ENCODE measurements at places on chromosomes 3 and 15.

DNA sequence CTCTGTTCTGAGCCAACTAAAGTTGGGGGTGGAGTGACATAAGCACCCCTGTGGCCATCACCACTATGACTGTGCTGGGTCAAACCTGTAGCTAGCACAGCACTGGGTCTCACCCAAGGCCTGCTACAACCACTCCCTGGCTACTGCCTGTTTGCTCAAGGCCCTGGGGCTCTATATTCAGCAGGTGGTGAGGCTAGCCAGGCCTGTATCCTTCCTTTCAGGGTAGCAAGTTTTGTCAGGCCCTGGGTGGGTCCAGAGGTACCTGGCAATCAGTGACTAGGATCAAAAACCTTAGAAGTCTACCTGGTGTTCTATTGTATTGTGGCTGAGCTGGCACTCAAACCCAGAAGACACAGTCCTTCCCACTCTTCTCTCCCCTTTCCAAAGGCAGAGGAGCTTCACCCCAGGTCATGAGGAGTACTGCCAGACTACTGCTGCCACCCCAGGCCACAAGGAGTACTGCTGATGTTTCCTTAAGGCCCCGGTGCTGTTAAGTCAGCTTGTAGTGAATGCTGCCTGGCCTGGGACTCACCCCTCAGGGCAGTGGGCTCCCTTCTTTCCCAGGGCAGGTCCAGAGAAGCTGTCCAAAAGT, 170.8 kb downstream of the IGSF11 start:
- H3K4me3 ChIP-seq: no peak overlapping the region
- H3K27ac ChIP-seq: no peak overlapping the region
- H3K27me3 ChIP-seq: no peaks in the 10 kb centered on the region
- DNase-seq: no peak
- no peaks in the 10 kb centered on the region for H3K36me3 ChIP-seq

GRCh38 chr3:74331711-74332110, 282.7 kb downstream of the CNTN3 start:
- peaks cover 4% of the 10 kb centered on the region for H3K27me3 ChIP-seq
- no peaks in the 10 kb centered on the region for H3K4me1 ChIP-seq
- no peaks in the 10 kb centered on the region for H3K36me3 ChIP-seq
- H3K4me3 ChIP-seq: no peak overlapping the region

DNA sequence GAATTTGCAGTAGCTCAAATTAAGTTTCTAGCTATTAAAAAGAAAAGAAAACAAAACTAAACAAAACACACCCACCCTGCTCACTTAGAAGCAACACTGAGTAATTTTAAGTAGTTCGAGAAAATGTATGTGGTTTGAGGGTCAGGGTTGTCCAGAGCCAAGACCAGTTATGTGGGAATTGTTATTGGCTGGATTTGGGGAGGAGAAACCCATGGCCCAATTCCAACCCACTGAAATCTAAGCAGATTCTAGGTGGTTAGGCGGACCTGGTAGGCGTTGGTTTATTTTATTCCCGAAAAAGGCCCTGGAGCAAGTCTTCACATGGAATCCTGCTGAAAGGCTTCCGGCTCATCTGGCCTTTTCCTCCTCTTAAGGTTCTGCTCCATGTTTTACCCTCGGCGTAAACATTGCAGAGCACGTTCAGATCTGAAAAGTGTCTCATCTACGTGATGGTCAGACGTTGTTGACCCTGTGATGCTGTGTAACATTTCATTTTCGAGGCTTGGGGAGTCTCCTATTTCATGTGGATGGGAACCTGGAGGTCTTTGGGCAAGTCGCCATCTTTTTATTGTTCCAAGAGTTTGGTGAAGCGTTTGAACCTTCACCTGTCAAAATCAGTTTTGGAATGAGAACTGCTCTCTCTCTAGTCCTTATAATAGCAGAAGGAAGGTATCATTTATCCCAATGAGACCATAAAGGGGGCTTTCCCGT, 64.0 kb downstream of the FLNB start:
- no peak for DNase-seq
- no peak overlapping the region for H3K4me3 ChIP-seq

DNA sequence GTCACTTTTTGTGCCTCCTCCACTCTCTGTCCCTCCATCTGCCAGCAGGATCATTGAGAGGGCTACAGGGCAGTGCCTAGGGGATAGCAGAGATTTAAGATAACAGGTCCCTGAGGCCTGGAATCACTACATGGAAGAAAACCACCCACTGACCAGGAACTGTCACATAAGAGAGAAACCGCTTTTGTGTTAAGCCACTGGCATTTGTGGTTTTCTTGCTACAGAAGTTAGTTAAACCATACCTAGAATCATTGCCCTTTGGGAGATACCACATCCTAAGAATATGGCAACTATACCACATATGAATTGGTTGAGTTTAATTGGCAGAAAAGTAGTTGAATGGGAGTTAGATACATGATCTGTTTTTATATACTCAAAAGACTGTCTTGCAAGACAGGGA, 112.8 kb upstream of the LPP start:
- peaks cover 3% of the 10 kb centered on the region for H3K27me3 ChIP-seq
- peaks cover 13% of the 10 kb centered on the region for H3K4me1 ChIP-seq
- no peak for DNase-seq
- H3K27ac ChIP-seq: no peak overlapping the region
- H3K4me3 ChIP-seq: no peak overlapping the region
- H3K36me3 ChIP-seq: no peaks in the 10 kb centered on the region

- no peak overlapping the region for H3K27ac ChIP-seq
- no peak for DNase-seq
- H3K36me3 ChIP-seq: no peaks in the 10 kb centered on the region
- peaks cover 2% of the 10 kb centered on the region for H3K27me3 ChIP-seq
- H3K4me1 ChIP-seq: no peaks in the 10 kb centered on the region
Measured at GRCh38 chr3:59839810-59840515, 790.1 kb upstream of the CFAP20DC start.

GRCh38 chr3:79864077-79864476, 96.3 kb upstream of the ROBO1 start:
- no peaks in the 10 kb centered on the region for H3K36me3 ChIP-seq
- no peak overlapping the region for H3K4me3 ChIP-seq
- peaks cover 4% of the 10 kb centered on the region for H3K27me3 ChIP-seq
- H3K27ac ChIP-seq: no peak overlapping the region
- H3K4me1 ChIP-seq: peaks cover 21% of the 10 kb centered on the region
- no peak for DNase-seq

- no peak overlapping the region for H3K27ac ChIP-seq
- H3K36me3 ChIP-seq: no peaks in the 10 kb centered on the region
- no peak for DNase-seq
- H3K27me3 ChIP-seq: peaks cover 27% of the 10 kb centered on the region
Measured at GRCh38 chr3:98556164-98557130, 24.7 kb downstream of the GPR15 start.

- DNase-seq: no peak
- H3K4me3 ChIP-seq: no peak overlapping the region
- H3K36me3 ChIP-seq: peaks cover 13% of the 10 kb centered on the region
- peak overlapping the region; percentile 82 for H3K27ac ChIP-seq
- no peaks in the 10 kb centered on the region for H3K27me3 ChIP-seq
Measured at GRCh38 chr3:170233530-170233929, 11.3 kb downstream of the PRKCI start.

GRCh38 chr3:49793486-49794085, 6.1 kb downstream of the CDHR4 start:
- H3K4me1 ChIP-seq: peaks cover 8% of the 10 kb centered on the region
- no peak overlapping the region for H3K27ac ChIP-seq
- H3K4me3 ChIP-seq: no peak overlapping the region
- H3K27me3 ChIP-seq: no peaks in the 10 kb centered on the region

DNA sequence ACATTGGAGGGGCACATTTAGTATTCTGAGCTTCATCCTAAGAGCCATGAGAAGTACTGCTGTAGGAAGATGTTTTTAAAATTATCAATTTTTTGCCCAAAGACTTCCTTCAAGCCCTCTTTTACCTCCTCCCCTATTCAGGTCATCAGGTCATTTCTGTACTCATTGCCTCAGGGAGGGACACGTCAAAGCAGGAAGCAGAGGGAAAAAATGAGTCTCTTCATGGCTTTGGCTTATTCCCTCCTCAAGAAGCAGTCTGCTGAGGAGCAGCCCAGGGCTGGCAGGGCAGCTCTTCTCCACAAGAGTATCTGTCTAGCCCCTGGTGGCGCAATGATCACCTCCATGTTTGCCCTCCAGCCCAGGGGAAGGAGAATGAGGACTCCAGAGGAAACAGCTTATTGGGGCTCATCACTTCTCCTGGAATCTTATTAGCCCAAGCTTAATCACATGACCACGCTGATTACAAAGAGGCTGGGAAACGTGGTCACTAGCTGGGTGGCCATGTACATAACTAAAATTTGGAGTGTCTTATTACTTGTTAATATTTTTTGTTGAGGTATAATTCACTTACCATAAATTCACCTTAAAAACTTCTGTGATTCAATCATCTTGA, 44.2 kb upstream of the GATA2 start:
- H3K36me3 ChIP-seq: peaks cover 23% of the 10 kb centered on the region
- no peak overlapping the region for H3K27ac ChIP-seq
- DNase-seq: no peak
- H3K27me3 ChIP-seq: no peaks in the 10 kb centered on the region
- peaks cover 13% of the 10 kb centered on the region for H3K4me1 ChIP-seq

- H3K4me3 ChIP-seq: no peak overlapping the region
- no peaks in the 10 kb centered on the region for H3K36me3 ChIP-seq
- peaks cover 96% of the 10 kb centered on the region for H3K27me3 ChIP-seq
- no peak for DNase-seq
- H3K4me1 ChIP-seq: no peaks in the 10 kb centered on the region
Measured at GRCh38 chr3:147369661-147370123, 36.7 kb downstream of the ZIC4 start.

- H3K4me3 ChIP-seq: no peak overlapping the region
- H3K27ac ChIP-seq: no peak overlapping the region
Measured at GRCh38 chr3:194937144-194937543, 251.5 kb downstream of the FAM43A start.

- peaks cover 82% of the 10 kb centered on the region for H3K27me3 ChIP-seq
- H3K36me3 ChIP-seq: no peaks in the 10 kb centered on the region
- H3K4me3 ChIP-seq: no peak overlapping the region
Measured at GRCh38 chr15:81098861-81099651, 35.0 kb upstream of the CFAP161 start.

GRCh38 chr3:36557021-36557707, 176.9 kb downstream of the STAC start:
- no peak overlapping the region for H3K4me3 ChIP-seq
- DNase-seq: no peak
- H3K27ac ChIP-seq: no peak overlapping the region
- H3K27me3 ChIP-seq: peaks cover 52% of the 10 kb centered on the region

Data from mesothelial cell of epicardium (in vitro differentiated cells).